Activated CD4-positive, alpha-beta memory T cell treated with anti-CD3 and anti-CD28 coated beads, Interleukin-2, amount 10 ng/mL, durations not matched to agents 7 days and 5 days (primary cell): ENCODE measurements at places on chromosomes 12 and 14. TPM values are rescaled to one million over a fixed set of nuclear protein-coding genes. Genes with fewer than 3 reads are reported as not detected.

The TSPAN8 gene
- total RNA-seq, result not detected

DNA sequence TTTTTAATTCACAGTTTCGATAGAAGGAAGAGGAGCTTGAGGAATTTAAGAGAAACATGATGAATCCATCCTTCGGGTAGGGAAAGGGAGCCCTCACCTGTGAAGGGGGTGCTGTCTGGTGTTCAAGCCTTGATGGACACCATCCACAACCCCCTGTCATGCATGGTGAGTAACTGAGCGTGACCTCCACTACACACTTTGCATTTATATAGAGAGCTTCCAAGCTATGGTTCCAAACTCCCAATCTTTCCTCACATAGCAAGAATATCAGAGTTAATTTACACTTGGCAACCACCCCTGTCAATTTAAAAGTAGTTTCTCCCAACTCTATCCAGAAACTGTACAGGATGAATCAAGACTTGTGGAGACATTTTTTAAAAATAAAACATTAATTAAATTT lies 13.1 kb upstream of the NID2 start:
- H3K27me3 ChIP-seq, result peaks cover 30% of the 10 kb centered on the region
- DNase-seq, result no peak
- H3K4me1 ChIP-seq, result no peaks in the 10 kb centered on the region
- H3K27ac ChIP-seq, result no peak overlapping the region
- H3K4me3 ChIP-seq, result no peak overlapping the region
- H3K36me3 ChIP-seq, result no peaks in the 10 kb centered on the region

DNA sequence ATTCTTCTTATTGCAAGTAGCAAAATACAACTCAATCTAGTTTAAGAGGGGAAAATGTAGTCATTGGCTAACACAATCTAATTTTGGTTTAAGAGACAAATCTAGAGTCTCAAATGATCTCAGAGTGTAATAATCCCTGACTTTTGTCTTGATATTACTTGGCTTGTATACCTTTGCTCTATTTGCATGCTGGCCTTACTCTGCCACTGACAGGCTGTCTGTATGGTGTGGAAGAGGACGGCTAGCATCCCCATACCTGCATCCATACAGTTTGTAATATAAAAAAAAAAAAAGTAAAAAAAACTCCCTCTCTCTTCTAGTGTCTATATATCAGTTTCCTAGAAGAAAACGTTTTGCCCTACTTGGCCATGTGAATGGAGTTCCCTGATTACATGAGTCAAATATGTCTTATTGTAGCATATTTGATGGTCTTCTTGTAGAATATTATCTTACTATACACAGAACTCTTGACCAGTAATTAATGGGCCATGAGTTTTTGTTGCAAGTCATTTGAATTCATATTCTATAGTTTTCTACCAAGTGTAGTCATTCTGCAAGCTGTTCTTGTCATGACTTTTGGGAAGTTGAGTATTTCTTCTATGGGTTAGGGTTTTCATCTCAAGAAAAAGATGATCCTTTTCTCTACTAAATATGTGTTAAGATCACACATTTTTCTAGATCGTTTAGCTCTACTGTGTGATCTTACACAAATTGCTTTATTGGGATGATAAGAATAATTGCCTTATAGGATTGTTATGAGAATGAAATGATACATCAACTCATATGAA lies 8.2 kb downstream of the HIF1A start:
- peaks cover 78% of the 10 kb centered on the region for H3K4me1 ChIP-seq
- H3K36me3 ChIP-seq, result peaks cover 41% of the 10 kb centered on the region
- H3K27me3 ChIP-seq, result no peaks in the 10 kb centered on the region
- H3K4me3 ChIP-seq, result no peak overlapping the region

GRCh38 chr14:105167303-105168092 lies 1.1 kb downstream of the JAG2 start:
- no peak overlapping the region for H3K27ac ChIP-seq
- H3K36me3 ChIP-seq, result no peaks in the 10 kb centered on the region
- H3K27me3 ChIP-seq, result peaks cover 22% of the 10 kb centered on the region
- no peak for DNase-seq
- H3K4me1 ChIP-seq, result peaks cover 16% of the 10 kb centered on the region
- H3K4me3 ChIP-seq, result peak overlapping the region; percentile 37

GRCh38 chr12:22562036-22563028 lies 18.0 kb upstream of the C2CD5 start:
- H3K4me3 ChIP-seq, result no peak overlapping the region
- no peak overlapping the region for H3K27ac ChIP-seq
- peaks cover 9% of the 10 kb centered on the region for H3K4me1 ChIP-seq
- no peak for DNase-seq
- H3K27me3 ChIP-seq, result peaks cover 19% of the 10 kb centered on the region

DNA sequence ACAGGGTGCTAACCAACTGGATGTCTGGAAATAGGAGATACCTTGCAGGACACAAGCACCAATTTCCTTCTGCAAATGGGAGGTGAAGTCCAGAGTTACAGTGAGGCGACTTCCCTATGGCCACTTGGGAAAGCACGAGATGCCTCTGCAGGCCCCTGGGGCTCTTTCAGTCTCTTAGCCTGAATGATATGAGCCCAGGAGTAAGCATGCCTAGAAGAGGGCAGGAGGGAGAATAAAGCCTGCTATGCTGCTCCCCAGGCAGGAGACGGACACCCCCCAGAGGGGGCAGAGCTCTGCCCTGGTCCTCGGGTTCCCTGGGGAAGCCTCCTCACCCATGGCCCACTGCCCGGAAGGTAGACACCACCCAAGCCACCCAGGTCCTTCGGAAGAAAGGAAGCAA lies 105.1 kb downstream of the GCH1 start:
- H3K27me3 ChIP-seq, result peaks cover 36% of the 10 kb centered on the region
- H3K36me3 ChIP-seq, result no peaks in the 10 kb centered on the region
- no peak overlapping the region for H3K4me3 ChIP-seq
